ENCODE measurements at places on chromosomes 1 and 21. TPM values are rescaled to one million over a fixed set of nuclear protein-coding genes. Genes with fewer than 3 reads are reported as not detected.

GRCh38 chr1:182304627-182305026 is 87.0 kb downstream of the GLUL start:
- DNase-seq: no peak

FCRL5 gene
- total RNA-seq: 0.93 TPM

DNA sequence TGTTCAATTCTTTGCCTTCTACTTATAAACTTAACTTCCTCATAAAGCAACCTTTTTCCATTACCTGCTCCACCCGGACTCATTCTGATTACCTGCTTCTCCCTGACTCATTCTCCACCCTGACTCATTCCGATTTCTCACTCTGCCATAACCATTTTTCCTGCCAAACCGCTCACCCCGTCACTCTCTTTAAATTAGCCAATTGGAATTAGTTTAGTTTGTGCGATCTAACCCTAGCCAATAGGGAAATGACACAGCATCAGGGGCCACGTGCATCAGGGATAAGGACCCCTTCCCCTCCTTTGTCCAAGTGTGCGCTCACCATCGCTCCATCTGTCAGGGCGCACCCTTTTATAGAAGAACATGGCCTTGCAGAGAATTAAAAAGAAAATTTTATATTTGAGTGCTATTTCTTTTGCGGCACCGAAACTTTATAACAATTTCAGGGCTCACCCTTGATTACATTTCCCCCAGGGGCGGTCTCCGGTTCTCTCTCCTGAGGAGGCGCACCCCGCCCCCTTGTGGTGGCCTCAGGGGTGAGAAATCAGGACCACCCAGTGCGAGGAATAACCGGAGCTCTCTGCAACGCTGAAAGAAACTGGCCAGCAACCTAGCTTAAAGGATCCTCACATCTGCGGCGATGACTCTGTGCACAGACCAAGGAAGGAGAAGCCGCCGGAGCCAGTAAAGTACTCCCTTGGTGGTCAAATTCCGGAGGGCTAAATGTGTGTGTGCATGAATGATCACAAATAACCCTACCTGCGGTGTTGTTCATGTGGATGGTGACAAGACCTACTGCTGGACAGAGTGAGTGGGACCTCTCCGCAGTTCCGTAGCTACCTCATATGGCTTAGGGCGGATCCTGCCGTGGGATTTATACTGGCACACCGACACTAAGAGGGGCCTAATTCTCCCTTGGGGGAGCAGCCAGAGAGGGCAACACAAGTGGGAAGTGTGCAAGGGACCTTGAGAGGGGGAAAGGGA is 30.3 kb upstream of the CBR3 start:
- DNase-seq: peak; percentile 40

DNA sequence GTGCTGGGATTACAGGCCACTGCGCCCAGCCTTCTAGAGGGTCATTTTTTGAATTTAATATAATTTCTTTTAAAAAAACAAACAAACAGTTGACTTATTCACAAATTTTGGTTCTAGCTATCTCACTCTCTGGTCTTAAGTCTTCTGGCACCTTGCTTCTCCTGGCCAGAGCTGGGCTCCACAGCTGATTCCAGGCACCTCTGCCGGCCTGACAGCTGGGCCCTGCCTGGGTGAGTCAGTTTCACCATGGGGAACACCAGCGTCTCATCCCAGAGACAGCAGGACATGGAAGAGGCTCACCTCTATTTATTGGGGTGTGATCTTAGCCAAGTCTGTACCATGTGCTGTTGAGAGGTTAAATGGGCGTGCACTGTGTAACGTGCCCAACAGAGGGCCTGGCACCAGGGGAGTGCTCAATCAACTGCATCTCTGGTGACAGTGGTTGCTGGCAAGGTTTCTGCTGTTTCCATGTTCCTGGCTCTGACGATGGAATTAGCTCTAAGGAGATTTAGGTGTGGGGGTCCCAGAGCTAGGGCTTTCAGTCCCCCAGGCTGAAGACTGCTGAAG is 956 bp downstream of the CPLANE2 start:
- peak; percentile 84 for DNase-seq

DNA sequence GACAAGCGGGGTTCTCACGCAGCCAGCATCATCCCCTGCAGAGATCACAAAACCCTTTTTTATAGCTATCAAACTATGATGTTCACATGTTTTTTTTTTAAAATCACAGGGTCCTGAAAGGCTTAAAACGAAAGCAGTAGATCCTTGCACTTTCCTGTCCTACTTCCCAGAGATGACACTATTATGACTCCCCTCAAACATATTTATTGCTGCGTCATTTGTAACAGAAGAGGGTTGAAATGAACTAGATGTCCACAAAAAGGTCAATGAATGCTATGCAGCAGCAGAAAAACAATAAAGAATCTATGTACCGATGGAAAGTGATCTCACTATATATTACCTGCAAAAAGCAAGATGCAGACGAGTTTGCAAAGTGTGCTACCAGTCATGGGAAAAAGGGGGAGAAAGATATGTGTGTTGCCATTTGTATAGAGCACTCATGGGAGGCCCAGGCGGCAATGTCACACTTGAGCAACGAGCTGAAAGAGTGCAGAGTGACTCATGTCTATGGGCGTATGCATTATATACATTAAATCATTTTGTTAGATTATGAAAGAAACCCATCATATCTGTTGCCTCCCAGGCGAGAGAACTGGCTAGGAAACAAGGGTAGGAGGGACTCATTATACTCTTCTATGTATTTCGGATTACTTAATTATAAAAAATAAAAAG is 68.9 kb upstream of the PARP1 start:
- peak; percentile 92 for DNase-seq

FOXO6 gene
- 0.51 TPM for total RNA-seq

DNA sequence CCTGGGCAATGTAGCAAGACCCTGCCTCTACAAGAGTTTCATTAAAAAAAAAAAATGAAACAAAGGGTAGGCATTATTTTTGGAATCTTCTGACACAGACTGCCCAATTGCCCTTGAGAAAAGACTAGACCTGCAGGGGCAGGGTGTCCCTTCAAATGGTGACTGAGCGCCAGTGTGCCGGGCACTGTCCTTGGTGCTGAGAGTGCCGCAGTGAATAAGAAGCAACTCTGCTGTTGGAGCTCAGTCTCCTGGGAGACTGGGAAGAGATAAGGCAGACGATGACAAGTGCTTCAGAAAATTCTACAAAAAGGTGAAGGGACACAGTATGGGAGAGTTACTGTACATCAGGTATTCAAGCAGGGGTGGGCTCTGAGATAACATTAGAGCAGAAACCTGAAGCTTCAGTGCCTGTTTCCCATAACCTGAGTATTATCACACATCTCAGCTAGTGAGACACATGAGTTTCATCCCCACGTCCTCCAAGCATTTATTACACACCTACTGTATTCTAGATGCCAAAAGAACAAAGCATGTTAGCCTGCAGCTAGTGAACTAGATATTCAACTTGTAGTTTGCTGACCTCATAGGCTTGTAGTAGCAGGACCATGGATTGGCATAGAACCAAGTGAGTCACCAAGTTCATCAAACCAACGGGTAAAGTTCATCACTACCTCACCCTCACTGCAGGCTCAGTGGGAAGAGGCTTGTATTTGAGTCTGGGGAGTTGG is 18.4 kb upstream of the RPL11 start:
- DNase-seq: peak; percentile 72

DNA sequence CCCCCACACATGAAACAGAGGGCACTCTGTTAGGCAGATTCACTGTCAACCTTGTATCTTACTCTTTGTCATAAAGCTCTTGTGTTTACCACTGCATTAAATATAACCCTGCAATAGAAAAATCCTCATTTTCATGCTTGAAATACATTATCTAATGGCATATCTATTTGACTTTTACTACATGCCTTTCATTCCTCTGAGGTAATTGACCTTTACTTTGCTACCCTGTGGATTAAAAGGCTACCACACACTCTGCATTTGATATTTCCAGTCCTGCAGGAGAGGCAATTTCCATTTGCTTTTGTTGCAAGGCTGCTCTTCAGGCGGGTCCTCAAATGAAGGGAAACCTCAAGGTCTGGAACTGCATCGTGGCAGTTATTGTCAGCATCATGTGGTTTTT is 238.0 kb downstream of the NTNG1 start:
- no peak for DNase-seq

DNA sequence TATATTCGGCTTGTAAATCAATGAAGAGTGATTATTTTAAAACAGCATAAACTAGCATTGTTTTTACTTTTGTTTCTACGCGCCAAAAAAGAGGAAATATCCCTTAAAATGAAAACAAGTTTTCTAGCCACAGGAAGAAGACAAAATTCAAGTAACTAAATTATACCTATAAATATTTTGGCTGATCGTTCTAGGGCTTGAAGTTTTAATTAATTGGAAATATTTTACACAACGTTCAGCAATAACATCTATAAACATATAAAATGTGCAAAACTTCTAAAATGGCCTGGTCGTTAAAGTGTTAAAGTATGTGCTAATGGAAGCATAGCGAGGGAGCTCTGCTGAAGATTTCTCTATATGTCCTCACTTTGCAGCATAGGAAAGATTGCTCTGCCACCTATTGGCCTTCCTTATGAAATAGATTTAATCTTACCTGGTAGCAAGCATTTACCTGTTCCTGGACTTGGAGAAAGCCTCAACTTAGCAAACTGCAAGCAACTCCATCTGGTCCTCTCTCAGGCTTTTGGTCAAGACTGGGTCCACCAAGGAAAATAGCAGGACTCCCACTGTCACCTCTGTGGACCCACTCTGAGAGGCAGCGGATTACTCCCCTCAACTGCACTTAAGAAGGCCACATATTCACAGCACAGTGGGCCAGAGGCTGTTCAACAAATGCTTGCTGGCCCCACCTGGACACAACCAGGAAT is 351.3 kb upstream of the RUNX1 start:
- peak; percentile 82 for DNase-seq

SPATA1 gene
- not detected for total RNA-seq

DNA sequence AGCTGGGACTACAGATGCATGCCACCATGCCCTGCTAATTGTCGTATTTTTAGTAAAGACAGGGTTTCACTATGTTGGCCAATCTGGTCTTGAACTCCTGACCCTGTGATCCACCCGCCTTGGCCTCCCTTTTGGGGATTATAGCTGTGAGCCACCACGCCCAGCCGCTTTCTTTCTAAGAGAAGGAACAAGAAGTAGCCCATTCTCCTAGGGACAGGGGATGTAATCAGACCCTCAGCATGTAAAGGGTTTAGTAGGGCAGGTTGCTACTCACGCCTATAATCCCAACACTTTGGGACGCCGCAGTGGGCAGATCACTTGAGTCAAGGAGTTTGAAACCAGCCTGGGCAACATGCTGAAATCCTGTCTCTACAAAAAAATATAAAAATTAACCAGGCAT is 189.7 kb downstream of the TOMM20 start:
- DNase-seq: no peak

DNA sequence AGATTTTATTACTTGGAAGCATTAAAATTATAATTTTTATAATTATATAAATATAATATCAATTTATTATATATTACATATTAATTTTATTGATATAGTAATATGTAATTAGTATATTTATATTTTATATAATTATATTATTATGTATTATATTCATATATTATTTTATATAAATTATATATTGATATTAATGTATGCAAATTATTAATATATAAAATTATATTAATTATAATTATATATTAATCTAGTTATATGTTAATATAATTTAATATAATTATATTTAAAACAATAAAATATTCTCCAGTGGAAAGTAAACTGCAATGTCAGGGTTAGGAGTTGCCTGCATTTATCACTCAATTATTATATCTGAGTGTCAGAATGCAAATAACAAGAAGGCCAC is 48.8 kb downstream of the KCNK2 start:
- DNase-seq: no peak

GRCh38 chr21:39111931-39112550 is 71.2 kb downstream of the PSMG1 start:
- no peak for DNase-seq

DNA sequence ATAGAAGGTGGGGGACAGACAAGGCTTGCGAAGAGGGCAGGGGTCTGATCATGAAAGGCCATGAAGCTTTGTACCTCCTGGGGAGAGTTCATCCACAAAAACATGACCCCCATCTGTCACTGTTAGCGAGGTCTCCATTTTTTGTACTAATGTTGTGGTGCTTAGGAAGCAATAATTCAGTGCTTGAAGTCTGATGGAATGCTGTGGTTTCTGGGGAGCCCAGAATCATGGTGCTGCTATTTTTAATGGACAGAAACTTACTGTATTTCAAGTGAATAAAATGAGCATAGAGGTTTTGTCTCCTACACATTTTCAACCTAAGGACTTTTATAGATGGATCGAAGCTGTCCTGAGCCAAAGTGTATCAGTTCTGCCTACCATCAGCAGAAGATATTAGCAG is 28.2 kb upstream of the RGL1 start:
- DNase-seq: no peak

FCRL2 gene
- total RNA-seq: 136 TPM

GRCh38 chr1:78599294-78599693 is 21.0 kb upstream of the IFI44L start:
- no peak for DNase-seq

DNA sequence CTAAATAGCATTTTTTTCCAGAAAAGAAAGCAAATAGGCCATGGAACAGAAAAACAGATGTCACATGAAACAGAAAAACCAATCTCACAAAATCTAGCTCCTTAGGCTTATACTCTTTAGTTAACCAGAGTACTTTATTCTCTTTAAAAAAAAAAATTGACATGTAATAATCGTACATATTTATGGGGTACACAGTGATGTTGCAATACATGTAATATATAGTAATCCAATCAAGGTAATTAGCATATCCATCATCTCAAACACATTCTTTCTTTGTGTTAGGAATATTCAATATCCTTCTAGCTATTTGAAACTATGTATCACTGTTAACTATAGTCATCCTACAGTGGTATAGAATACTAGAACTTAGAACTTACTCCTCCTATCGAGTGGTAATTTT is 20.1 kb downstream of the LBR start:
- DNase-seq: no peak

LAD1 gene
- total RNA-seq: 0.76 TPM

- DNase-seq: no peak
Observed at GRCh38 chr1:154714638-154715037, 106.7 kb upstream of the ADAR start.

DNA sequence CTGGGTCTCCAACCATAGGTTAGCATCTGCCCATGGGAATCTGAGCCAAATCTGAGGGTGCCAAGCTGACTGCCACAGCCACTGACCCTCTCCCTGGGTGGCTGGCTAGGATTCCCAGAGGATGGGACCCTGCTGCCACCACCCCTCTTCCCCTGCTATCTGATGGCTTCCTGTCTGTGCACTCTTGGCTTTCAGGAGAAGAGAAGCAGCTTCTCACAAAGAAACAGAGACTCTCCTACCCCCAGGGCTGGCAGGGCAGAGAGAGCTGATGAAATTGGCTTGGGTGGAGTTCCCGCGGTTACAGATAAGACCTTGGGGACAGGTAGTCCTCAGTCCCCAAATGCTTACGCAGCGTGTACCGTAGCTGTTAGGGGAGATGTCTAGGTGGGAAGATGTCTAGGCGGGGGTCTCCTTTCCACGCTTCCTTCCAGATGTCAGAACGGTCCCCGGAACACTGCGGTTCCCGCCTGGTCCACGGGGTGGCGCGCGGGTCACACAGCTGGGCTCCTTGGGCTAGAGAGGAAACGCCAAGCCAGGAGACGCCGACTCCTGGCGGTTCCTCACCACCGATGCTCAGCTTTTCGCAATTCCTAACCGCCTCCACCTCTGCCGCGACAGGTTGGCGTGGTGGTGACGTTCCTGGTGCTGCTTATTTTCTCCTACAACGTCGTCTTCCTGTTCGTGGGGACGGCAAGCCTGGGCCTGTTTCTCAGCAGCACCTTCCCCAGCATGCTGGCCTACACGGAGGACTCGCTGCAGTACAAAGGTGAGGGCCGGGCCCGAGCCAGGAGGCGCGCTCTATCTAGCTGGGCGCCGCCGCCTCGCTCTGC is 40.1 kb downstream of the ELK4 start:
- DNase-seq: peak; percentile 93
